NCI-H524 treated with DMSO at 0.1 percent for 48 hours (cell line): ENCODE measurements at places on chromosomes 3 and 15.
A peak's percentile ranks its signal among the peaks of the same experiment; 100 is the strongest.

- DNase-seq = no peak
Measured at GRCh38 chr15:44593042-44593736, 56.2 kb downstream of the EIF3J start.

- DNase-seq = peak; percentile 27
Measured at GRCh38 chr3:56424336-56424735, 43.9 kb downstream of the ERC2 start.

- DNase-seq = no peak
Measured at GRCh38 chr15:61921093-61921492, 139.2 kb downstream of the VPS13C start.

DNA sequence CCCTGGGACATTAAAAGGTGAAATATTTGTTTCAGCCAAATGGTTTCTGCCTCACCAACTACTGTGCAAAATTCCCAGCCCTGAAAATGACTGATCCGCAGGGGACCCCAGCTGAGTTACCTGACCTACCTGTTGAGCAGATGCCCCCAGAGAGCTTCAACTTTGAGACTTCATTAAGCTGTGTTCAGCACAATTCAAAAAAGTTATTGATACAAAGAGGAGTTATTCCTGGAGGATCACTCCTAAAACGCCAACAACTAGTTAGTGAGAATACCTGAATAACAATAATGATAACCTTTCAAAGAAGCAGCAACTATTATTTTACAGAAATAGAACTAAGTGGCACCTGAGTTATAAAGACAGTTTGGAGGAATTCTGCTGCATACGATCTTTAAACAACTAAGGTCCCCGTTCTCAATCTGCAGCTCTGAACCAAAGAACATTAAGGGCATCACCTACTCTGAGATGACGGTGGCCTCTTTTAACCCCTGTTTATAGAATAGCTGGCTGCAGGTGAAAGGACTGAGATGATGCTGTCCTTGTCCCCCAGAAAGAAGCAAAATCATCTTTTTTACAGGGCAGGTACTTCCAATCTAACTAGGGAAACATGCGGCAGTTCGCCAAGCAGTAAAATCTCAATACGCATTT is 659 bp downstream of the GADL1 start:
- DNase-seq = no peak

DNA sequence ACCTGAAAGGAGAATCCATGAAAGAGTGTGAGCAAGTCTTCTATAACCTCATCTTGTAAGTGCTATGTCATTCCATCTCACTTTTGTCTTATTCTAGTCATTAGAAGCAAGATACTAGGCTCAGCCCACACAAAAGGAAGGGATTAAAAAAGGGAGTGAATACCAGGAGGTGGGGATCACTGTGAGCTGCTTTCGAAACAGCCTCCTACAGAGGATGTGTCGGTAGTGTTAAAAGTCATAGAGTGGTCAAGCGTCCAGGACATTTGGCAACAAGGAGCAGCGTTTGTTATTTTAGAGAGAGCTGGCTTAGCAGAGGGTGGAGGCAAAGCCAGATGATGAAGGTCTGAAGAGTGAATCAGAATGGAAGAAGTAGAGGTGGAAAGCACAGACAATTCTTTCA is 11.7 kb upstream of the ZNF148 start:
- no peak for DNase-seq

DNA sequence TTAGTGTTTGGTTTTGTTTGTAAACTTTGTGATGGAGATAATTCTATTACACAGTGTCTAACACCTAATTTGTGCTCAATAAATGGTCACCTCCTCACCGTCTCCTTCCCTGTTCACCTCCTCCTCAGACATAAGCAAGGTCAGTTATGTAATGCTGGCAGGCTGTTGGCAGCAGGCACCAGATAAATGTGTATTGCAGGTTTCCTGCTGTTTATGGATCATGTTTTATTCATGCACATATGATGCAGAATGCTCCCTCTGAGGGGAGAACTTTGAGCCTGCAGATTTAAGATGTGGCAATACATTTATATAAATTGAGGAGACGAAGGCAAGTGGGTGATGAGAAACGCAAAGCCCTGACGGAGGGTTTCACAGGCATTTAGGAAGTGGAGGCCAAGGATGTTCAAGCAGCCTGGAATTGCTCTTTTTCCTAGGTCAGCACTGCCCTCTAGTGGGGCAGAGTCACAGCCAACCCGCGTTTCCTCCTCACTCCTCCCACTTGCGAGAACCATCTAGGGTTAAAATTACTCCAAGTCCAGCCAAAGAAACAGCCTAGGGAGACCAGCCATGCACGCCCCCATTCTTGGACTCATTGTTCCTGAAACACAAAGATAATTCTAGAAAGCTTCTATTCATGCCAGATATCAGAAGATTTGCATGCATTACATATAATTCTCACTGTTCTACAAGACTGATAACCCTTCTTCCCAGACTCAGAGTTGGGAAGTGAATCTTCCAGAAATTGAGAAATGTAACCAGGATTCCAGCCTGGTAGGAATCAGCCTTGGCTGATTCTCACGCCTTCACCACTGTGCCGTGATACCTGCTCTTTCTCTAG is 228.7 kb downstream of the SLCO3A1 start:
- no peak for DNase-seq

GRCh38 chr3:22937536-22937935 is 265.6 kb upstream of the UBE2E2 start:
- DNase-seq = no peak

DNA sequence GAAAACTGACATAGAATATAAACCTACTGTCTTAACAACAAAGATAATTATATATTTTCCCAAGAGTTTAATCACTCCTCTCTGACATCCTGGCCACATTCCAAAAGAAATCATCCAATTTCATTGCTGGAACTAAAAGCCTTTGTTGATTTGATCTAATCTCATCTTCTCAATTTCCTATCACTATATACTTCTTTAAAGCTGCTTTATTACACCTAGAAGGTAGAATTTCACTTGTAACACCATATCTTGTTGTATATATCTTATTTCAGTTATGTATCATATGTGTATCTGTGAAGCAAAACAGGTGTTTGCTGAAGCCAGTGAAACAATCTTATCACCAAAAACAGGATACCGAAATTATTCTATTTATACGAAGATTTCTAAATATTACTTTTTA is 740.2 kb downstream of the ROBO1 start:
- no peak for DNase-seq

DNA sequence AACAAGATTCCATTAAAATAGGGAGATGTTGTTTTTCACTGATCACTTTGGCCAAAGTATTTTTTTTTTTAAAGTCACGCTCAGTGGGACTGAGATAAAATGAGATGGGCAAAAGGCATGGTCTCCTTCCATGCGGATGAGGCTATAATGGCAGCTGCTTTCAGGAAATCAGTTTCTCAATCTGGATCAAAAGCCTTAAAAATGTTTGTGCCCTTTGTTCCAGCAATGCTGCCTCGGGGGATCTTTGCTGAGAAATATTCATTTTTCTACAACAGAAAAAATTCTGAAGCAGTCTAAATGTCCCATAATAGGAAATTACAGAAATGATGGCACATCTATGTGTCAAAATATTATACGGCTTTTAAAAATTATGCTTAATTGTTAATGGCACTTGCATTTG is 97.2 kb downstream of the SMAD6 start:
- no peak for DNase-seq

DNA sequence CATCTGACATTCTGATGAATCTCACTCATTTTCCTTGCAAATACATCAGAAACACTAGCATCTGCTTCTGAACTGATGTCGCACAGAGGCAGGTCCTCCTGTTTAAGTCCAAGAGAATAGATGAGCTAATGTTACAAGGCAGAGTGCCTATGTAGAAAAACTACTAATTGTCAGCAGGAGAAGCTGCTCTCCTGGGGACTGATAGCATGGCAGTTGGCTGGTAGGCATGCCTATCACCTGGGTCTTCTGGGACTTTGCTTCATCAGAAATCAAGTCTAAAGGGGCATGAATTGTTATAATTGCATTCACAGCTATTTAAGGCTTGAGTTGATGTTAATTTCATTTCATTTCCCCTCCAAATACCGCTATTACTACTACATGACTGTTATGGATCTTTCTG is 457.2 kb downstream of the RAP2B start:
- no peak for DNase-seq

GRCh38 chr3:14537590-14538450 is 2.3 kb downstream of the GRIP2 start:
- DNase-seq = no peak

DNA sequence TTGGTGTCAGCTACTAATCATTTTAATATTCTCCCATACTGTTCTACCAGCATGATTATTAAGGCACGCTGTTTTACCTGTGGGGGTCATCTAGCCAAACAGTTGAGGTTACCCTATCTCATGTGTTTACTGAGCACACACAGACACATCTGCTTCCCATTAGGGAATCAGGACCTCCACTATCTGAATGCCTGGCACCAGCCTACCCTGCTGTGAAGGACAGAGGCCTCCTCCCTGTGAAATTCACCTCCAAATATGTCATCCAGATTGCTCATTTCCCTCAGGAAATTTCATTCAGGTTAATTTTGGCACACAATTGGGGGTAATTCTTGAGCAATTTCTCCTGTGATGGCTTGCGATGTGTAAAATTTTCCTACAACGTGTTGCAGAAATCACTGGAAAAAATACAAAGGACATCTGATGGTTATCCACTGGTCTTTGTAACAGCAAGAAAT is 155.6 kb upstream of the NR2E3 start:
- DNase-seq = no peak

GRCh38 chr15:60507596-60508424 is 28.9 kb upstream of the ICE2 start:
- peak; percentile 16 for DNase-seq

- DNase-seq = no peak
Measured at GRCh38 chr3:50341537-50341936, 901 bp upstream of the RASSF1 start.

GRCh38 chr15:67080118-67080899 is 14.9 kb downstream of the SMAD3 start:
- DNase-seq = no peak

- DNase-seq = no peak
Measured at GRCh38 chr15:38642689-38643270, 78.2 kb upstream of the RASGRP1 start.

- DNase-seq = no peak
Measured at GRCh38 chr15:58451826-58452225, 20.0 kb downstream of the LIPC start.

- DNase-seq = no peak
Measured at GRCh38 chr3:15825016-15825415, 27.2 kb upstream of the ANKRD28 start.

GRCh38 chr15:90691982-90692773 is 25.0 kb upstream of the BLM start:
- no peak for DNase-seq

GRCh38 chr3:105829871-105830622 is 38.8 kb downstream of the CBLB start:
- no peak for DNase-seq

DNA sequence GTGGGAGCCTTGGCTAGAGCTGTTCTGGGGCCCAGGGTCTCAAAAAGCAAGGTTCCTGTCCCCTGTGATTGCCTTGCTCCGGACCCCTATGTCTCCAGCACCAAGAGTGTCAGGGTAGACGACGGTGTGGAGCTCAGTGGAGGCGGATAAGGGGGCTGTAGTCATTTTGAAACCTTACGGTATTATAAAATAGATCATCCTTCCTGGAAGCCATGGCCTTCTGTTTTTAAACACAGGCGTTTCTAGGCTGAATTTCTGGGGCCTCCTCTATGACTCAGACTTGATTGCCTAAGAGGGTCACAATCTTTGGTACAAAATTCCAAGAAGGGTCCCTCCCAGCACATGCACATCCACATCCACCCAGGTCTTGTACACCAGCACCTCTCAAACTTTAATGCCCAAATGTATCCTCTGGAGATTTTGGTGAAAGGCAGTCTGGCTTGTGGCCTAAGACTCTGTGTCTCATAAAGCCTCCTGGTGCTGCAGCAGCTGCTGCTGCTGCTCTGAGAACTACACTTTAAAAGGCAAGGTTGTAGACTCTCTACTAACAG is 70.5 kb upstream of the XCR1 start:
- DNase-seq = no peak

- DNase-seq = no peak
Measured at GRCh38 chr3:120450600-120451271, at the start of gene FSTL1. TSS of gene FSTL1 (minus strand) at chr3:120450992. CDS start at chr3:120450746, 246 bp downstream.

GRCh38 chr3:16788440-16789056 is 96.2 kb upstream of the PLCL2 start:
- no peak for DNase-seq

- DNase-seq = no peak
Measured at GRCh38 chr15:42315521-42315920, 42.3 kb upstream of the TMEM87A start.

GRCh38 chr3:30156586-30157498 is 449.6 kb upstream of the TGFBR2 start:
- no peak for DNase-seq

GRCh38 chr3:117557464-117558090 is 848.0 kb downstream of the TUSC7 start:
- DNase-seq = no peak

GRCh38 chr3:139527265-139527664 is 12.3 kb downstream of the RBP1 start:
- DNase-seq = no peak

DNA sequence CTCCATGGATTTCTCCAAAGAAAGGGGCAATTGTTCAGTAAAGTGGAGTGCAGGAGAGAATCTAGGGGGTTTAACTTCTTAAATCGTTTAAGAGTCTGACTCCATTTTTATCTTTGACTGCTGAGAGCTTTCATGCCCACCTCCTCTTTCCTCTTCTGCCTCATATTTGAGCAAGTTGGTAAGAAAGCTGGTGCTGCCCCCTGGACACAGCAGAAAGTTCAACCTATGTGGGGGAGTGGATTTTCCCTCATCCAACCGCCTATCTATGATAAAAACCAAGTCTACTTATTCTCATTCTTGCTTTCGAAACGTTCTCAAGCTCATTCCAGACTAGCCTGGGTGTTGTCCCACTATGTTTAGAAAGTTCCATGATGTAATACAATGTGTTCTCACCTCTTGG is 26.0 kb downstream of the HHLA2 start:
- no peak for DNase-seq

- DNase-seq = no peak
Measured at GRCh38 chr3:196643201-196643749, 3.8 kb downstream of the NRROS start.

DNA sequence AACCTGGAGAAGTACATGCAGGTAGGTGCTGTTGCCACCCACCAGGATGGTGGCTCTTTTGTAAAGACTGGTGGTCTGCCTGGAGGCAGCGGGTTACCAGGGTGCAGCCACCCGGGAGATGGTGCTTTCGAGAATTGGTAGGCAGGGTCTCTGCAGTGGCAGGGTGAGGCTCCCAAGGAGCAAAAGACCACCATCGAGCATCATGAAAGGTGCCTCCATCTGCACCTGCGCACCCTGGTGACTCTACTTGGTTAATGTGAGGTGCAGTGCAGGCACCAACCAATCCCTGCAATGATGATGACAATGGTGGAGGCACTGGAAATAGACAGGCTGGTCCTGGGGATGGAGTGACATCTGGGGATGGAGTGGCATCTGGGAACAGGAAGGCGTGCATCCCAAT is 236.7 kb downstream of the ADAMTS17 start:
- DNase-seq = no peak

- peak; percentile 10 for DNase-seq
Measured at GRCh38 chr15:62492900-62493299, 327.8 kb upstream of the C2CD4B start.

GRCh38 chr15:94691169-94691568 is 459.8 kb downstream of the MCTP2 start:
- no peak for DNase-seq

GRCh38 chr15:65110676-65111292 is 4.2 kb downstream of the UBAP1L start:
- DNase-seq = no peak

- DNase-seq = no peak
Measured at GRCh38 chr3:159629329-159630084, 359.1 kb upstream of the IL12A start.

- DNase-seq = no peak
Measured at GRCh38 chr3:132268956-132269355, 48.3 kb upstream of the ACP3 start.

- DNase-seq = no peak
Measured at GRCh38 chr3:156211583-156211982, 91.2 kb downstream of the KCNAB1 start.
